ENCODE measurements at places on chromosomes 11 and 22.

- peak overlapping the region; percentile 50 for H3K27ac ChIP-seq
- peak; percentile 44 for DNase-seq
- H3K4me3 ChIP-seq, result peak overlapping the region; percentile 83
- H3K36me3 ChIP-seq, result peaks cover 12% of the 10 kb centered on the region
- no peaks in the 10 kb centered on the region for H3K27me3 ChIP-seq
Measured at GRCh38 chr11:118438314-118438931, 2.1 kb downstream of the KMT2A start.

GRCh38 chr11:92224054-92224406, 588 bp upstream of the FAT3 start:
- DNase-seq, result no peak
- no peaks in the 10 kb centered on the region for H3K4me1 ChIP-seq

DNA sequence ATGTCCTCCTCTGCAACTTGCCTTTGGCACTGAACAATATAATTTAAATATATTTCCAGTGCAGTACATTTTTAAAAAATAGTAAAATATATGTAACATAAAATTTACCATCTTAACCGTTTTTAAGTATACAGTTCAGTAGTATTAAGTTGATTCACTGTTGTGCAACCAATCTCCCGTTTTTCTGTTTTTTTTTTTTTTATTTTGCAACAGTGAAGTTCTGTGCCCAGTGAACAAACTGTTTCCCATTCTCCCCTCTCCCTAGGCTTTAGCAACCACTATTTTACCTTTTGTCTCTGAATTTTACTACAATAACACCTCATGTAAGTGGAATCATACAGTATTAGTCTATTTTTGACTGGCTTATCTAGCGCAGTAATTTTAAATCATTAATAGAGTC, 13.8 kb downstream of the PRRG4 start:
- no peaks in the 10 kb centered on the region for H3K36me3 ChIP-seq
- H3K4me1 ChIP-seq, result no peaks in the 10 kb centered on the region
- H3K27ac ChIP-seq, result no peak overlapping the region

- H3K27me3 ChIP-seq, result no peaks in the 10 kb centered on the region
- H3K27ac ChIP-seq, result no peak overlapping the region
- no peaks in the 10 kb centered on the region for H3K4me1 ChIP-seq
Measured at GRCh38 chr11:57230316-57230715, 6.7 kb downstream of the APLNR start.

DNA sequence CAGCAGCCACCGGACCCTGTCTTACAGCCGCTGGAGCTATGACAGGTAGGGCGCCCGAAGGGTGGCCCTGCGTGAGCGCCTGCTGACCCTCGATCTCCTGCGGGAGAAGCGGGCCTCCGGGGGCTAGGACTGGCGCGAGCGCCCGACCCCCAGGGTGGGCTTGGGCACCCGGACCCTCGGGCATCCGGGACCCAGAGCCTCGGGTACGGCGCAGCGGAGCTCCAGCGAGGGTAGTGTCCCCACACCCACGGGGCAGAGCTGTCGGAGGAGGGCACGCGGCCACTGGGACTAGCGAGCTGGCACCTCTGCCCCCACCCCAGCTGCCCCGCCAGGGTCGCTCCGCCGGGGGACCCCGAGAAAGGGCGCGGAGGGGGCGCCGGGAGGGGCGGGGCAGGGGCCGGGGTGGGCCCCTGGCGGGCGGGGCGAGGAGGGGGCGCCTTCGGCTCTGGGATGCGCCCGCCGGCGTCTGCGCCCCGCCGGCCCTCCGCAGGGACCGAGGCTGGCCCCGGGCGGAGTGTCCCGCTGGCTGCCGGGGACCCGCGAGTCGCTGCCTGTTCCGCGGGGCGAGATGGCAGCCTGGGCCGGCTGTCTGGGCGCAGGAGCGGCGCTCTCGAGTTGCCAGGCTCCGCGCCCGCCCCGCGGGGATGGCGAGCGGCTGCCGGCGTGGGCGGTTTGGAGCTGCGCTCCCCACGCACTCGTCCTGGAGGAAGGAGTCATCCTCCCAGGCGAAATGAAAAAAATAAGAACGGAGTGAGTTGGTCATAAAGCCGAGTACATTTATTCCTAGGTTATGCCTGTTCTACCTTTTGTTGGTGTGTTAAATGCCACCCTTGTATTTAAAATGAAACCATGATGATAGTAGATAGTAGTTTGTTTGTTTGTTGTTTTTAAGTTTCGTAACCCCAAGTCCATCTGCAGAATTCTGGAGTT, 32.4 kb downstream of the EIF3F start:
- no peaks in the 10 kb centered on the region for H3K27me3 ChIP-seq
- no peaks in the 10 kb centered on the region for H3K36me3 ChIP-seq
- no peak overlapping the region for H3K27ac ChIP-seq
- H3K4me3 ChIP-seq, result no peak overlapping the region
- no peak for DNase-seq

- H3K4me3 ChIP-seq, result no peak overlapping the region
- H3K27ac ChIP-seq, result no peak overlapping the region
- peaks cover 3% of the 10 kb centered on the region for H3K36me3 ChIP-seq
- H3K27me3 ChIP-seq, result no peaks in the 10 kb centered on the region
- DNase-seq, result peak; percentile 54
- H3K4me1 ChIP-seq, result peaks cover 16% of the 10 kb centered on the region
Measured at GRCh38 chr11:65185869-65186341, 4.2 kb downstream of the CAPN1 start.

DNA sequence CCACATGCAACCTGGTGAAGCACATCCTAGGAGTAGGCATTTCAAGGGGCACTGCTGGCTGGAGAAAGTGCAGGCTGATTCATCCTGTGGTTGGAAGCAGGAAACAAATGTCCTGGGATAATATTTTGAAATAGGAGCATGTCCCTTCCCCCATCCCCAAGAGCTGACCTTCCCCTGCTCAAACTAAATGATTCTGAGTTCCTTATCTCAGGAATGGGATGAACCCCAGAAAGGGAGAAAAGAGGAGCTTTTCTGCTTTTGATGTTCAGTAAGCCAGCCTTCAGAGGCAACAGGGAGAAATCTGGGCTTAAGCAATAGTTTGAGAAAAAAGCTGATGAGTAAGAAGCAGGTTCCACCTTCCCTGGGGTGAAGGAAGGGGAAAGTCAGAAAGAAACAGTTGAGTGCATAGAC, 19.5 kb upstream of the SPON1 start:
- H3K4me1 ChIP-seq, result no peaks in the 10 kb centered on the region
- H3K27me3 ChIP-seq, result no peaks in the 10 kb centered on the region
- no peak overlapping the region for H3K4me3 ChIP-seq
- no peak for DNase-seq
- no peaks in the 10 kb centered on the region for H3K36me3 ChIP-seq

- H3K4me3 ChIP-seq, result no peak overlapping the region
- no peak overlapping the region for H3K27ac ChIP-seq
- peaks cover 89% of the 10 kb centered on the region for H3K36me3 ChIP-seq
- no peaks in the 10 kb centered on the region for H3K27me3 ChIP-seq
- peaks cover 11% of the 10 kb centered on the region for H3K4me1 ChIP-seq
- DNase-seq, result no peak
Measured at GRCh38 chr11:103077554-103077953, 14.4 kb downstream of the DCUN1D5 start.

GRCh38 chr22:45162531-45162930, 1.2 kb upstream of the NUP50 start:
- H3K27ac ChIP-seq, result peak overlapping the region; percentile 73
- peaks cover 27% of the 10 kb centered on the region for H3K36me3 ChIP-seq
- no peak for DNase-seq
- peak overlapping the region; percentile 91 for H3K4me3 ChIP-seq

DNA sequence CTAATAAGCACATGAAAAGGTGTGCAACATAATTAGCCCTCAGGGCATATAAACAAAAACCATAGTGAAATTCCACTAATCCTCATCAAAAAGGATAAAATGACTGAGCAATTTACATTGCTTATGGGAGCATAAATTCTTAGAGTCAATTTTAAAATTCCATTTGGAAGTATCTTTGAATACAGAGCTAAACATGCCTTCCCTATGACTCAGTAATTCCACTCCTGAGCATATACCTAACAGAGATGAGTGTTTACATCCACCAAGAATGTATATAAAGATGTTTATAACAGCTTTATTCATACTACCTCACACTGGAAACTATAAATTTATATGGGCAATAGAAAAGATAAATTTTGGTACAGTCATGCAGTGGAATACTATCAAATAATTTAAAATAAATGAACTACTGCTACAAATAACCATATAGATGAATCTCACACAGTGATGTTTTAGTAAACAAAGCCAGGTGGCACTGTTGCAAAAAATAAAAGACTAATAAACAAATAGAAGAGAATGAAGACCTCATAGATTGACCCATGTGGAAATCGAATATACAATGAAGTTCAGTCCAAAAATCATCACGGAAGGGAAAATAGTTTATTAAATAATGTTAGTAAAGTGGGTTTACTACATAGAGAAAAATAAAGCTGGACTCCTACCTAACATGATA, 8.2 kb upstream of the OR2D2 start:
- no peak overlapping the region for H3K4me3 ChIP-seq
- no peak for DNase-seq
- no peak overlapping the region for H3K27ac ChIP-seq
- H3K4me1 ChIP-seq, result no peaks in the 10 kb centered on the region

GRCh38 chr11:103709371-103709770, 327.1 kb upstream of the DDI1 start:
- H3K4me3 ChIP-seq, result no peak overlapping the region
- peak; percentile 83 for DNase-seq
- no peaks in the 10 kb centered on the region for H3K36me3 ChIP-seq
- no peak overlapping the region for H3K27ac ChIP-seq
- H3K27me3 ChIP-seq, result peaks cover 2% of the 10 kb centered on the region

DNA sequence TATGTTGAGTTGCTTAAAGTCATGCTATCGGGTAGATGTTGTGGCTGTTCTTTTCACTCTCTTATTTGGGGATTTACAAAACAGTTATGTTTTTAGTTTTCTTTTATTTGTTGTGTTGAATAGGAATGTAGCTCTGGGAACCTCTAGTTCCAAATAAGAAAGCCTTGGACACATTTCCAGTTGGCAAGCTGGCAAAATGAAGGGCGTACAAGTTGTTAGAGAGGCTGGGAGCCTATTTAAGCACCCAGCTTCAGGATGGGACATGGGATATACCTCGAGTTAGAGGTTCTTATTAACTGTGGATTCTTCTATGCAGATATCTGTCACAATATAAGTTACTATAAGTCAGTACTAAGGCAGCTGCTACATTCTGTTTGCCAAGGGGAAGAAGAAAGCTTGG, 22.8 kb downstream of the PPARA start:
- H3K4me3 ChIP-seq, result no peak overlapping the region
- no peak overlapping the region for H3K27ac ChIP-seq
- H3K36me3 ChIP-seq, result peaks cover 8% of the 10 kb centered on the region

- DNase-seq, result no peak
- H3K4me1 ChIP-seq, result no peaks in the 10 kb centered on the region
- no peak overlapping the region for H3K27ac ChIP-seq
- no peaks in the 10 kb centered on the region for H3K36me3 ChIP-seq
Measured at GRCh38 chr11:8293171-8293570, 29.5 kb upstream of the LMO1 start.

Data from Karpas-422 (cell line).